ENCODE measurements at places on chromosomes 16 and 17.

- DNase-seq, result no peak
These were observed 15.9 kb downstream of the MINK1 start for GRCh38 chr17:4849011-4849536.

GRCh38 chr17:77877646-77878355, 80.7 kb upstream of the TNRC6C start:
- DNase-seq, result no peak

DNA sequence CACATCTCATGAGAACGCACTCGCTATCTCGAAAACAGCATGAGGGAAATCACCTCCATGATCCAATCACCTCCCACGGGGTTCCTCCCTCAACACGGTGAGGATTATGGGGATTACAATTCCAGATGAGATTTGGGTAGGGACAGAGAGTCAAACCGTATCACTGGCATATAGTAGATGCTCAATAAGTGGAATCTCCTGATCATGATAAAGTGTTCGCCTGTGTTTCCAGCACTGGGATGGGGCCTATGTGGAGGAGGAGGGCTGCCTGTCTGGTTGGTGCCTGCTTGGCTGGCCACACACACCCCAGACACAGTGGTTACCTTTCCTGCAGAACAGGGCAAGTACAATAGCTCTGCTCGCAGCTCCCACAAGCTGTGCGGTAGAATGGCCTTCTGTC, 6.1 kb upstream of the MGAT5B start:
- DNase-seq, result no peak

- DNase-seq, result no peak
These were observed 61.9 kb downstream of the ARHGAP17 start for GRCh38 chr16:24953306-24953705.

- no peak for DNase-seq
These were observed 725.7 kb upstream of the GOT2 start for GRCh38 chr16:59459806-59460205.

- DNase-seq, result no peak
These were observed 82.0 kb upstream of the ZNF423 start for GRCh38 chr16:49937886-49938285.

DNA sequence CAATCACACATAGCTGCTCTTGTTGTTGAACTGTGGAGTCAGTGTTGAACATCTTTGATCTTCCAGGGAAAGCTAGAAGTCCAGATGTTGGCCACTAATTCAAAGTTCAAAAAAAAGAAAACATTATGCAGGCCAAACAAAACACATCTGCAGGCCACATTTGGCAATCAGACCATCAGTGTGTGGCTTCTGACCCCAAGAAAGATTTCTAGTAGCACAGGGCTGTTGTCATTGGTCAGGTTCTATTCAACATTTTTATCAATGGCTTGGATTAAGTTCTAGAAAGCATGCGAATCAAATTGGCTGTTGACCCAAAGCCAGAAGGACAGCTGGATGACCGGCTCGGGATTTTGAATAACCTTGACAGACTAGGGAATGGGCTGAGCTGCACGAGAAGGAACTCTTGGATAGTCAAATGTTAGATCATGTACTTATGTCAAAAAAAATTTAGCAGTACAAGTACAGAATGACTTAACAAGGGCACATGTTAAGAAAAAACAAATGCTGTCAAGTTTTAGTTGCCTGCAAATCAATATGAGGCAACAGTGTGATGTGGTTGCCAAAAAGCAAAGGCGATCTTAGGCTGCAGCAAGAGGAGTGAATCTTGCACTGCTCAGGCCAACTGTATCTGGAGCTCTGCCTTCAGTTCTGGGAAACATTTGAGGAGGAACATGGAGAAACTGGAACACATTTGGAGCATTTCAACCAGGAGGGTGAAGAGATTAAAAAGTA, 187.6 kb downstream of the RGS9 start:
- no peak for DNase-seq

DNA sequence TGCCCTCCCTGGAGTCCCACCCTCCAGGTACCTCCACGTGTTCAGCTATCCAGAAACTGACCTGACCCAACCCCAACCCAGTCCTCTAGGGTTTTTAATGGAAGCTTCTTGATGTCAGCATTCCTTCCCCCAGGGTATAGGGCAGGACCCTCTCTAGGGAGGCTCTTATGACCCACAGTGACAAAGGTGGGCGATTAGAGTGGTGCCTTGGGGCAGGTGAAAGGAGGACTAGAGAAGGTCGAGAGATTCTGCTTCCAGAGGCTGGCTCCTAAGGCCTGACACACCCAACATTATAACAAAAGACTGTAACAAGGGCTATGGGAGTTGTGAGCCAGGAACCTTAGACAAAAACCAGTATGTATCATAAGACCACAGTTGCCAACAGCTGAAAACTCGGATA, 17.2 kb downstream of the COX11 start:
- DNase-seq, result no peak

GRCh38 chr17:63998721-63999679, 849 bp downstream of the PRR29 start:
- no peak for DNase-seq

- DNase-seq, result no peak
These were observed 19.8 kb upstream of the CHMP6 start for GRCh38 chr17:80971704-80972304.

- no peak for DNase-seq
These were observed 44.9 kb upstream of the XYLT1 start for GRCh38 chr16:17515421-17516210.

GRCh38 chr16:56277075-56277474, 85.8 kb downstream of the GNAO1 start:
- DNase-seq, result no peak

DNA sequence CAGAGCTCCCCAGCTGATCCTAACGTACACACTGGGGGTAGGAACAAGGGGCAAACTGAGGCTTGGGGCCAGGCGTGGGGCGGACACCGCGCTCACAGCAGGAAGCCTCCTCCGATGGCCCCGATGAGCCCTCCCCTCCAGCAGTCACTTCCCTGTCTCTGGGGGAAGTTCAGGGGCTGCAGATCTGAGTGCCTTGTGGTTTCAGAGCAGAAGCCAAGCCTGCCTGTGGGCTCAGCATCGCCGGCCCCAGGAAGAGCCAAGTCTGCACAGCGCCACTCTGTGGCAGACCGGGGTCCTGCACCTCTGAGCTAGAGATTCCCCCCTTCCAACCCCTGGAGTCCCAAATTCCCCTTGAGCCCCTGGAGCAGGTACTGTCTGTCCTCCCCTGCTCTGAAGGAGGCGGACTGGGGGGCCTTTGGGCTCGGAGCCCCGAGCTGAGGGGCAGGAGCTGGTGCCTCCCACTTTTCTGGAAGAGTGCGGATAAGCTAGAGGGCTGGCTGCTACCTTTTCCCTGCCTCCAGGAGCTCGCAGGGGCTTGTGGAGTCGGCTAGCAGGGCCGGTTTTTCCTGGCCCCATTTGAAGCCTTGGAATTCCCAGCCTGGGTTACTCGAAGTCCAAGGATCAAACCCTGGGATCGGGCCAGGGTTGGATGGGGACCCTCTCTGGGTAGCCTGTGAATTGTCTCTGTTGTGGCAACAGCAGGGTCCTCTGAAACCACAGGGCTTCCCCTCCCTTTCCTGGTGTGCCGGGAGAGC, 2.9 kb downstream of the GSE1 start:
- no peak for DNase-seq

- DNase-seq, result no peak
These were observed 3.9 kb upstream of the NLRC5 start for GRCh38 chr16:56985288-56985961.

GRCh38 chr16:24896439-24896838, 50.7 kb downstream of the SLC5A11 start:
- no peak for DNase-seq

DNA sequence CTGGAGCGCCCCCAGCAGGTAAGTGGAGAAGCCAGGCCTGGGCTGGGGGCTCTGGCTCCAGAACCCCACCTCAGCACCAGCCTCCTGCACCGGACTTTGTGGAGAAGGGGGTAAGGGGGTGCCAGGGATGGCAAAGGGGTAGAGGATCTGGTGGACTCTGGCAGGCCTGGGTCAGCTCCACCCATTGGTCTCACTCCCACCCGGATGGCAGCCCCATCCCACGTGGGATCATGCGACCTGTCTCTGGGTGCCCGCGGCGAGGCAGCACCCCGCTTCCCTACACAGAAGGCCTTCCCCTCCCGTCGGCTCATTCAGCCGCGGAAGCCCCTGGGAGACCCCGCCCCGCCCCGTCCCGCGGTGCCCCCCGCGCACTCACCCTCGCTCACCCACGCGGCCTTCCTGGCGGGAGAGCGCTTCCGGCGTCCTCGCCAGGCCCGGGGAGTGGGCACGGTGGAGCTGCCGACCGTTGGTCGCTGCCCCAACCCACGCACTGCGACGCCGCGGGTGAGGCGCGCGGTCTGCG, 498 bp upstream of the PLEKHG4 start:
- no peak for DNase-seq

- DNase-seq, result no peak
These were observed 162.7 kb upstream of the CDC42EP4 start for GRCh38 chr17:73474370-73474988.
